ENCODE measurements at places on chromosomes 2 and 18.

DNA sequence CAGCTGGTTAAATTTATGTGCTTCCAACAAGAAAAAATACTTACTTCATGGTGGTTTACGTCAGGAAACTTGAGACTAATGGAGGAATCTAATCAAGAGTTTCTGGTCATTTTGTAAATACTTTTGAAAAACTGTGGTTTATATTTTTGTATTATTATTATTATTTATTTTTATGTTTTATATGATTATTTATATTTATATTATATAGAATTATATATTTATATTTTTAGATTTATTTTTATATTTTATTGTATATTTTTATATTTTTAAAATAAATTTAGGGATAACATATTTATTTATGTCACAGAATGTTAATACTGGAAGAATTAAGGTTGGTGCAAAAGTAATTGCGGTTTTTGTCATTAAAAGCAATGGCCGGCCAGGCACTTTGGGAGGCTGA is 474.5 kb upstream of the DDX18 start:
- no peak for DNase-seq

DNA sequence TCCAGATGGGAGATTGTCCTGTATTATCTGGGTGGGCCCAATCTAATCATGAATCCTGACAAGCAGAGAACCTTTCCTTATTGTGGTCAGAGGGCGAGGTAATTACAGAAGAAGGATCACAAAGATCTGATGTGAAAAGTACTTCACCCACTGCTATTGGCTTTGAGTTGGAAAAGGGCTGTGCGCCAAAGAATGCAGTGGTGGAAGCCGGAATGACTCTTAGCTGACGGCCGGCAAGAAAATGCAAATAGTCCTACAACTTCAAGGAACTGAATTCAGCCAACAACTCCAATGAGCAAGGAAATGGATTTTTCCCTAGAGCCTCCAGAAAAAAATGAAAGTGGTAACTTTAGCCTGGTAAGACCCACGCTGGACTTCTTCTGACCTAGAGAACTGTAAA is 67.3 kb downstream of the CTNNA2 start:
- no peak for DNase-seq

- DNase-seq, result no peak
These were observed 32.4 kb downstream of the TMEM87B start for GRCh38 chr2:112087346-112088020.

GRCh38 chr2:15714609-15715008 is 122.9 kb downstream of the DDX1 start:
- DNase-seq, result no peak

GRCh38 chr2:65383541-65384488 is 48.6 kb downstream of the SPRED2 start:
- no peak for DNase-seq

DNA sequence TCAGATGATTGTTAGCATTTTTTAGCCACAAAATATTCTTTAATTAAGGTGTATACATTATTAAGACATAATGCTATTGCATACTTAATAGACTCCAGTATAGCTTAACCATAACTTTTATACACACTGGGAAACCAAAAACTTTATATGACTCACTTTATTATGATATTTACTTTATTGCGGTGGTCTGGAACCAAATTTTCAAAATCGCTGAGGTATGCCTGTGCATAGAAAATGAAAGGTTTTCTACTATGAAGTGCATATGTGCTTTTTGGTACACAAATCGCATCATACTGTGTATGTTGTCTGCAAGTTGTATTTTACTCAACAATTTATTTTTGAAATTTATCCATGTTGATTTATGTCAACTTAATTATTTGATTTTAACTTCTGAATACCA is 875.1 kb downstream of the SLC4A3 start:
- no peak for DNase-seq

GRCh38 chr18:3664563-3665178 is 214.7 kb downstream of the TGIF1 start:
- no peak for DNase-seq

All from activated CD4-positive, alpha-beta T cell treated with anti-CD3 and anti-CD28 coated beads, Interleukin-2, amount 50 U/mL, for 1 hour (primary cell).